ENCODE measurements at places on chromosomes 1 and 21. TPM values are rescaled to one million over a fixed set of nuclear protein-coding genes. Genes with fewer than 3 reads are reported as not detected.

LCE6A gene
- not detected for total RNA-seq

PTPRU gene
- 10.6 TPM for total RNA-seq

KLF17 gene
- total RNA-seq = 0.13 TPM

SYT14 gene
- 0.98 TPM for total RNA-seq

NIBAN1 gene
- total RNA-seq = 50.5 TPM

WNT4 gene
- 3.7 TPM for total RNA-seq

ADIPOR1 gene
- 53.1 TPM for total RNA-seq

LYPD8 gene
- total RNA-seq = not detected

NHLH1 gene
- 0.04 TPM for total RNA-seq

SHISA4 gene
- total RNA-seq = 58.5 TPM

SLC37A1 gene
- 2.3 TPM for total RNA-seq

IVL gene
- not detected for total RNA-seq

NUP210L gene
- total RNA-seq = 0.04 TPM

LINGO4 gene
- total RNA-seq = 0.22 TPM

TGFB2 gene
- 37.2 TPM for total RNA-seq

GJA8 gene
- not detected for total RNA-seq

VSIG8 gene
- total RNA-seq = not detected

FAAH gene
- 12.6 TPM for total RNA-seq

BARHL2 gene
- total RNA-seq = not detected

TMEM52 gene
- total RNA-seq = 66.3 TPM

LCE3D gene
- not detected for total RNA-seq

KCTD3 gene
- 36.4 TPM for total RNA-seq

CHAF1B gene
- total RNA-seq = 2.4 TPM

ENAH gene
- total RNA-seq = 59.4 TPM

IGFN1 gene
- total RNA-seq = 1.2 TPM

NLRP3 gene
- 1.4 TPM for total RNA-seq

EXO1 gene
- 6.4 TPM for total RNA-seq

PLCH2 gene
- 0.35 TPM for total RNA-seq

GIPC2 gene
- 0.84 TPM for total RNA-seq

TRABD2B gene
- 1.1 TPM for total RNA-seq

VHLL gene
- total RNA-seq = not detected

ZSWIM5 gene
- 0.35 TPM for total RNA-seq

YTHDF2 gene
- 39.7 TPM for total RNA-seq

HYI gene
- 22.2 TPM for total RNA-seq

OR4F16 gene
- not detected for total RNA-seq

MROH7 gene
- total RNA-seq = 4.3 TPM

AMY1B gene
- not detected for total RNA-seq

BEND5 gene
- total RNA-seq = 11.8 TPM

AMIGO1 gene
- 12.3 TPM for total RNA-seq

TFAP2E gene
- 0.40 TPM for total RNA-seq

LAMC1 gene
- 203 TPM for total RNA-seq

PYHIN1 gene
- total RNA-seq = 0.22 TPM

DRAXIN gene
- total RNA-seq = 0.27 TPM

ADGRL4 gene
- 14.0 TPM for total RNA-seq

CLDN14 gene
- total RNA-seq = 4.1 TPM

UHMK1 gene
- 23.1 TPM for total RNA-seq

IL19 gene
- not detected for total RNA-seq

DUSP12 gene
- 32.3 TPM for total RNA-seq

ESPN gene
- total RNA-seq = 0.22 TPM
